NCI-H187 treated with DMSO at 0.1 percent for 48 hours (cell line): ENCODE measurements at places on chromosomes 1 and 21.

- no peak for DNase-seq
These were observed 113.7 kb downstream of the RUNX1 start for GRCh38 chr21:34935452-34935851.

DNA sequence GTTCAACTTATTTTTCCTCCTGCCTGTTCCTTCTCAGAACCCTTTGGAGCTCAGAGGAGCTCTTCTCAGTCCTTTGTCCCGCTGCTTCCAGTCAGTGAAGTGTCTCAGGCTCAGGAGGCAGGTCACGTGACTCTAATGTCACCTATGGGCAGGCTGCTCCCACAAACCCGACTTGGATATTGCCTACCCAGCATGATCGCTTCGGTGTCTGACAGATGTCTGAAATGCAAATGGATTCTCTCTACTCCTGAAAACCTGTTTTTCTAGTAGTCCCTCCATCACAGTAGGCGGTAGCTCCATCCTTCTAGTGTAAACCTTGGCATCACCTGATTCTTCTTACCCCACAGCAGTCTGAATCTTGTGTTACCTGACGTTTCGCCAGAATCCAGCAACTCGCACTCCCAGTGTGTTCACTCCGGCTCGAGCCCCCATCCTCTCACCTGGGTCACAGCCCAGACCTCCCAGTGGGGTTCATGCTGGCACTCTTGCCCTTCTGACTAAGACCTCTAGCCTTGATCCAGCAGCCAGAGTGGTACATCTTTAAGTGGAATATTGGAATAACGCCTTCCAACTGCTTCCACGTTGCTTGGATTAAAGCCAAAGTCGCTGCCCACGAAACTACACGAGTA lies 5.4 kb downstream of the PADI6 start:
- no peak for DNase-seq

DNA sequence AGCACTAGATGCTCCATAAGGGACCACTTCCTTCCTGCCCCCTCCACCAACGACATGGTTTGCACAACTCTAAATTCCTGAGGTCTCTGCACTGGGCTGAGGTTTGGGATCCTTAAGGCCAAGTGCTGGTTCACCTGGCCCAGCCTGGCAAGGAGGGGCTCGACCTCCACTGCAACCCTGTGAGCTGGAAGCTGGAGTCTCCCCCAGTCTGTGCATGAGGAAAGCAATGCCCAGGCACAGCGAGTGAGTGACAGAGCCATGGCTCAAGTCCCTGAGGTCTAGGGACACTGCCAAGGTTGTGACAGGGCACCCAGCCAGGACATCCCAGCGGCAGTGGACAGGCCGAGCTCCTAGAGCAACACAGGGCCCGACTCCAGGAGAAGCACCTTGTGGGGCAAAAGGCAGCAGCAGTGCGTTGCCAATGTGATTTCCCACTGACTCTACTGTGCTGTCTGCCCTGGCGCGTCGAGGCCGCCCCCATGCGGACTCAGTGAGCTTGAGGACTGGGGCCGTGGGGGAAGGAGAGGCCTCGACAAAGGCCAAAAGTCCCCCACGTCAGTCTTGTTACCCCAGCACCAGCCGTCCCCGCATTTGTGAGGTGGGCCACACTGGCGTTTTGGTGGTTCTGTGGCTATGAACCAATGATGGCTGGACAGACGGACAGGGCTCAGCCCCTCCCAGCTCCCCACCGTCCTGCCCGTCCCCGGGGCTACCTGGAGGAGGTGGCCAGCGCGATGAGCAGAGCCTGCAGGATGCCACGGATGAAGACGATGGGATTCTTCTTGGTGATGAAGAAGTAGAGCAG lies 30.0 kb downstream of the PODN start:
- no peak for DNase-seq

GRCh38 chr1:78687315-78687714 lies 37.7 kb downstream of the IFI44 start:
- no peak for DNase-seq

GRCh38 chr1:57461405-57461804 lies 37.5 kb upstream of the DAB1 start:
- DNase-seq = no peak

- no peak for DNase-seq
These were observed 155.3 kb downstream of the DISC1 start for GRCh38 chr1:231781892-231782291.

- no peak for DNase-seq
These were observed 3.2 kb upstream of the KIAA0040 start for GRCh38 chr1:175195798-175196197.

GRCh38 chr1:160883581-160884513 lies 1.1 kb downstream of the ITLN1 start:
- no peak for DNase-seq

DNA sequence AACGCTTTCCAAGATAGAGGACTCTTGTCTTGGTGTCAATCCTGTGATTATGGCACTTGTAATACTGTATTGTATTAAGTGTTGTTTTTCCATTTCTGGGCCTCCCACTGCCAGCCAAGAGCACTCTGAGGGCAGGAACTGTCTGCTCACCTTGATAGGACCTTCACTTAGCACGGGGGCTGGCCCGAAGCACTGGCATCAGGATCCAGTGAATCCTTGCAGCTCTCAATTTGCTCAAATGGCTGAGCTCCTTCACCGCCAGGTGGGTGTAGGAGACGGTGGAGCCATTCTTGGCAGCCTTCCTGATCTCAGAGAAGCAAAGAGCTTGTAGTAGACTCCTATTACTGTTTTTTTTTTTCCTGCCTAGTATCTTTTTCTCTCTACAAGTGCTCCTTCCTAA lies 17.7 kb downstream of the MECR start:
- DNase-seq = no peak

DNA sequence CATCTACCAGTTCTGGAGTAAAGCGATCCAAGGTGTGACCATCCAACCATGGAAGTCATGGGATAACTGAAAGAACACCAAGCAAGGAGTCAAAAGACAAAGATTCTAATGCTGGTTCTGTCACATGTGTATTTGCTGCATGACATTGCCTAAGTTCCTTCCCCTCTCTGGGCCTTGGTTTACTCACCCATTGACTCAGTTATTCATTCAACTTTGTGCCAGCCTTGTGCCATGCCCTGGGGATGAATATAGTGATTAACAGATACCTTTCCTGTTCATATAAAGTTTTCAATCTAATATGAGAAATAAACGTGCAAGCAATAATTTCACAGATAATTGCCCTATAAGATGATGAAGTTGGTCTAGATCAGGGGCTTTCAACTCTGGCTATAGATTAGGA lies 33.0 kb upstream of the CAMK1G start:
- no peak for DNase-seq

GRCh38 chr1:9244501-9245229 lies 10.1 kb downstream of the H6PD start:
- DNase-seq = no peak

- no peak for DNase-seq
These were observed 1.3 kb downstream of the FYB2 start for GRCh38 chr1:56817716-56818463.

- DNase-seq = no peak
These were observed 570.3 kb downstream of the LMO4 start for GRCh38 chr1:87899017-87899416.

- no peak for DNase-seq
These were observed 8.6 kb upstream of the MT1HL1 start for GRCh38 chr1:237012788-237013383.

GRCh38 chr1:150764617-150765101 lies 919 bp downstream of the CTSS start:
- no peak for DNase-seq

DNA sequence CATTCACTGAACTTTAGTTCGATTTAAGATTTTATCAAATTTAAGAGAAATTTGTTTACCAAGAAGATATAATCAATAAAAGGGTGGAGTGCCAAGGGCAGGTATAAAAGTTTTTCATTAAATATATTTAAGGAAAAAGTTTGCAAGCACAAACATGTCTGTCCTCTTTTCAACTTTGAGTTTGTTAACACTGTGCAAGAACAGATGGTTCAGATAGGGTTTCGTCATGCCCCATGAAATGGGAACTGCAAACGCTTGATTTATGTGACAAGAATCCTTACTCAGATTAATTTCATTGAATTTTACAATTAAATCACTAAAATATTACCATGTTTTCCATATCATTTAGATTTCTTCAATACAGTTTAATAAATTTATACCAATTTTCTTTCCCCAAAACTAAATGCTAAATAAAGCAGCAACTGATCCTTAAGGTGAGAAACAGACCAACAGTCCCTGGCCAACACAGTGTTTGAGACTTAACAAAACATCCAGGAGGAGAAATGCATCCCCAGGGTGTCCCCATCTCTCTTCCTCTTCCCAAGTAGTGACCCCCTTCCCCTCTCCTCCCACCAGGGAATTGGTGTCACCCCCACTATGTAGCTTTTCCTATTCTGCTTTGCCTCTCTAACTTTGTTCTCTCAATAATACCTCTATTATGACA lies 292.9 kb downstream of the LTN1 start:
- no peak for DNase-seq

GRCh38 chr1:207067185-207067584 lies 14.1 kb downstream of the PFKFB2 start:
- no peak for DNase-seq

GRCh38 chr1:89276690-89277089 lies 4.0 kb upstream of the GBP5 start:
- no peak for DNase-seq

- DNase-seq = no peak
These were observed 59.1 kb downstream of the USP24 start for GRCh38 chr1:55156093-55156492.

DNA sequence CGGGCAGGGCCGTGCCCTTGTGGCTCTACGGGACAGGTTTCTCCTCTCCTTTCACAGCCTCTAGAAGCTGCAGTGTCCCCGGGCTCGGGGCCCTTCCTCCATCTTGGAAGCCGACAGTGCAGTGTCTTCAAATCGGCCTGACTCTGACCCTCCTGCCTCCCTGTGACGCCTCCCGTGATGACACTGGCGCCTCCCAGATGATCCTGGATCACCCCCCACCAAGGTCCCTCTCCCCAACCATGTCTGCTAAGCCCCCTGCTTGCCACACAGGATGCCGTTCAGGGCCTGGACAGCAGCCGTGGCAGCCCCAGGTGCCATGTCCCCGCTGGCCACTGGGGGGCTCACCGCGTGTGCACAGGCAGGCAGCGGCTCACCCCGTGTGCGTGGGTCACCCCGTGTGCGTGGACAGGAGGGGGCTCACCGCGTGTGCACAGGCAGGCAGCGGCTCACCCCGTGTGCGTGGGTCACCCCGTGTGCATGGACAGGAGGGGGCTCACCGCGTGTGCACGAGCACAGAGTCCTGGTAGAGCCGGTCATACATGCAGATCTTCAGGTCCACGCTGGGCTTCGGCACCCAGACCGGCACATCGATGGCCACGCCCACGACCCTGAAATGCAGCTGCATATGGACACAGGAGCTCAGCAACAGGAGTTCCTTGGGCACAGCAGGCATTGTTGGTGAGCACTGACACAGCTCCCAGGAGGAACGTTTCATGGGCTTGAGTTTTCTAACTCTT lies 24.9 kb upstream of the TMEM52 start:
- DNase-seq = no peak

- DNase-seq = no peak
These were observed 67.1 kb upstream of the NBL1 start for GRCh38 chr1:19577036-19577435.

GRCh38 chr1:220044678-220045355 lies 1.5 kb downstream of the EPRS1 start:
- no peak for DNase-seq

DNA sequence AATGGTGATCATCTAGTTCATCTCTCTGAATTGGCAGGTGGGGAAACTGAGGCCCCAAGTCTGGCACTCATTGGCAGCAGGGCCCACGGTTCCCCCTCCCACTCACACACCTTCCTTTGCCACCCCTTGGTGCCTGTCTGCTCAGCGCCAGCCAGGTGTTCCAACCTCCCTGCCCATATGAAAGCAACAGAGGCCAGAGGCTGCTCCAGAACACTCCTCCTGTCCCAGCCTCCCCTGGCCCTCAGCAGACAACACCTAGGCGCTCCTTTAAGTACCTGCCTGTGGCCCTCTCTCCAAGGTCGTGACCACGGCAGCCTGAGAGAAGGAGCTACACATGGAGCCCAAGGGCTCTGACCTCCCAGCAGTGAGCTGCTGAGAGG lies 362.3 kb upstream of the VAMP3 start:
- DNase-seq = no peak

DNA sequence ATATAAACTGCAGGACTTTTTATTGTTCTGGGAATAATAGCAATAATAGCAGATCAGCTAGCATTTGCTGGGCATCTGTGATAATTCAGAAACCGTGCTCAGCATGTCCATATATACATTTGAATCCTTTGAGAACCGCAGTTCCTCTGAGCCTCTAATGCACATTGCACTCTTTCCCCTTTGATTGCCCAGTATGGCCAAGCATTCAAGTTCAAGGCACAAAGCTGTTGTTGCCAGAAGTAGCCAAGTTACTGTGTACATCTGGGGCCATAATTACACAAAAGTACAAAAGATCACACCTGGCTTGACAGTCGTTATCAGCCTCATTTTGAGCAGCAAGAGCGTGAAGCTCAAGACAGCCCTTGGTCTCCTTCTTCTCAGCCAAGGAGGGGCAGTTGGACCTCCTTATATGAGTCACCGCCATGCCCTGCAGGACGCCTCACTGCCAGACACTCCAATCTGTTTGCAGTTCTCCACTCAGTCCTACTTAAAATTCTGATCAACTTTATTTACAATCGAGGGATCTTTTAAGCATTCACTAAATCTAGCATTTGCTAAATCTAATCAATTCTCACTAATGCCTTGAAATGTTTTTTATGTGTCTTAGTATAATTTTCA lies 216.0 kb downstream of the SLC35F3 start:
- DNase-seq = no peak

- DNase-seq = no peak
These were observed 41.5 kb downstream of the CEP350 start for GRCh38 chr1:179996099-179996498.

DNA sequence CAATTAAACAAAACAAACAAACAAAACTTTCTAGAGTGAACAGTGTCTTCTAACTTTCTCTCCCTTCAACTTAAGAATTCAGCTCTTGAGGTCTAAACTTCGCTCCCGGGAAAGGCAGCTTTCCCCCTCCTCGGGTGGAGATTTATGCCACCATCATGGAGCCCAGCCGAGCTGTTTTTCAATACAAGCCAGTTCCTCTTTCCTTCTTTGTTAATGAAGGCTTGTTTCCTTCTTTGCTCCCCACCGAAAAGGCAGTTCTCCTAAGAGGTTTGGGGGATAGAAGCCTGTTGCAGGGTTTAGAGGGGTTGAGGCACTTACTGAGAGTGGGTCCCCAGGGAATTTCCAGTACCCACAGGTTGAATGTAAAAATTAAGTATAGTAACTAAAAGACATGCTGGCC lies 26.5 kb downstream of the OLIG1 start:
- no peak for DNase-seq

DNA sequence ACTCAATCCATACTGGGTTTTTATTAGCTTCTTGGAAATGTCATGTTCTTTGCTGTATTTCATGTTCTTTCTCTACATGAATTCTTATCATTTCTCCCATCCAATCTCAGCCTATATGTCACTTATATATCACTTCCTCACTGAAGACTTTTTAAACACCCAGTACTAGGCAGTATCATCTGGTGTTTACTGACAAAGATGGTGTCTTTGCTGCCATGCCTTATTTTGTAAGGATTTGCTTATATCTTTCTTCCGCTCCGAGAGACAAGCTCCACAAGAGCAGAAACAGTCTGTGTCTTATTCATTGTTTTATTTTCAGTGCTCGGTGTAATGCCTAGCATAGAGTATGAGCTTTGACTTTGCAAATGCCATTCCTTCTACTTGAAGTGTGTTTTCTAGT lies 30.2 kb downstream of the F13B start:
- DNase-seq = no peak
